ENCODE measurements at places on chromosomes 3 and 15.

DNA sequence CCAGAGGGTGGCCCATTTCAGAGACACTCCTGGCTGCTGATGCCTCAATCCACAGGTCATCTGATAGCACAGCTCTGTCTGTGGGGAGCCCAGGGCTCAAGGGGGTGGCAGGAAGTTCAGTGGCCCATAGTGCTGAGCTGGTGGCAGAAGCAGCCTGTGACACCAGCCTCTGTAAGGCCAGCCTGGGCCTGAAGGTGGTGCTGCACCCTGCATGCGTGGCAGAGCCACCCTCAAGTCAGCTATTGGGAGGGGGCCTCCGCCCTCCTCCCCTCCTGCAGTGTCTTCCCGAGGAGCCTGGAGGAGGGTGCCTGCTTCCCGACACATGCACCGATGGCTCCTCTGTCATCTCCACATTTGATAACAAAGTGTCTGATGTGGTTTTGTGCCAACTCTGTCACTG lies 3.0 kb downstream of the PLA1A start:
- peak; percentile 78 for DNase-seq

DNA sequence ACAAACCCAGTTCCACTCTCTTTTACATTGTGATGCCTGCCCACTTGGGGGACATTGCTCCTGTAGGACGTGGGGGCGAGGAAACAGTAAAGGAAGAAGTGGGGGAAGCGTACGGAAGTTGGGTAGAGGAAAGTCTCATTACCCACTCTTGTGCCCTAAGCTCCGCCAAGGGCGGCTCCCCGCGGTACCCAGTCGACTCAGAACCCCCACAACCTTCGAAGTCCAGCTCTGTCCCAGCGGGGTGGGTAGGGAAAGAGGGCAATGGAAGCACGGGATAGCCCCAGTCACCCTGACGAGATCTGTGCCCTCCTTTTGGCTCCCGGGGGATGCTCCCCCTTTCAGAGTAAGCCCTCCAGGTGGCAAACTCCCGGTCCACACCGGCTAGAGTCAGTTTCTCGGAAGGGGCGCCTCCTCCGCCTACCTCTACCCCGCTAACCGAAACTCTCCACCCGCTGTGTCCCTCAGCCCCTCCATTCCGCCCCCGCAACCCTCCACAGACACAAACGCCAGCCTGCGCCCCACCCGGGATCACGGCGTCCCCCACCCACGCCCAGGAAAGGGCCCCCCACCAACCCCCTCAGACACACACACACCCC lies 527 bp downstream of the CSNK1G1 start:
- DNase-seq, result peak; percentile 22

- DNase-seq, result no peak
These were observed 220.1 kb downstream of the MCTP2 start for GRCh38 chr15:94451466-94451865.

DNA sequence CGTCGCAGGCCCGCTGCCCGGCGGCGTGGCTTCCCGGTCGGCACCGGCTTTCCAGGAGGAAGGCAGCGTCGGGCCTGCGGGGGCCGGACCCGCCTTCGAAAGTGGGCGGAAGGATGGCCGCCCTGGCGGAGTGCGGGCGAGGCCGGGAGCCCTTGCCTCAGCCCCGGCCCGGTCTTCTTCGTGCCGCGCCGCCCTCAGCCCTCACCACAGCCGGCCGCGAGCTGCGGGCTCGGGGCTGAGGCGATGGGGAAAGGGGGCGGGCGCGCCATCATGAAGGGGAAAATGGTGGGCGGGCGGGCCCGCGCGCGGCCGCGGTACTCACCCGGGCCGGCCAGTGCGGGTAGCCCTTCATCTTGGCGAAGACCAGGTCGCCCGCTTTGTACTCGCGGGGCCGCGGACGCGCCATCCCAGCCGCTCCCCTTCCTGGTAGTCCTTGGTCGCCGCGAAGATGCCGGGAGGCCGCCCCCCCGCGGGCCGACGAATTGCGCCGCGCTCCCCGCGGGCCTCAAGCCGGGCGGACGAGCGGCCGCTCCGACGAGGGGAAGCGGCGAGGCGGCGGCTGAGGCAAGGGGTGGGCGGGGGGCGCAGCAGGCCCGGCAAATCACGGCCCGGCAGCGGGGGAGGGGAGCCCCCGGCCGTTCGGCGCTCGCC lies 489 bp downstream of the HDGFL3 start:
- DNase-seq, result peak; percentile 49

GRCh38 chr3:134332344-134332743 lies 41.9 kb downstream of the AMOTL2 start:
- no peak for DNase-seq

DNA sequence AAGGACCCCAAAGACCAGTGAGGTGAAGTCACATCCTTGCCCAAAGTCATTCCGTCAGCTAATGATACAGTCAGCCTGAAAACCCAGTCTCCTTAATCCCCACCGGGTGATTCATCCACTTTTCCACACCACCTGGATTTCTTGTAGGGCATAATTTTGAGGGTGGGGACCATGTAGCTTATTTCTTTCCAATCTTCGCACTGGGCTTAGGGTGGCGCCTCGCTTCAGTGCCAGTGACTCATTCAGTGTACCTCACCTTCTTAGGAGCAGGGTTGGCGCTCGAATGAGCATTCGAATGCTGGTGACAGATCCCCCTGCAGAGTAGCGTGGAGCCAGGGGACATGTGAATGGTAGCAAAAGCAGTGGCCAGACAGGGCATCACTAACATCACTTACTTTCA lies 24.0 kb downstream of the BMF start:
- DNase-seq, result no peak

- DNase-seq, result no peak
These were observed 63.7 kb upstream of the HRH1 start for GRCh38 chr3:11090551-11090950.

- DNase-seq, result no peak
These were observed 44.6 kb upstream of the P3H2 start for GRCh38 chr3:190165253-190165652.
